ENCODE measurements at places on chromosomes 7 and 10. TPM values are rescaled to one million over a fixed set of nuclear protein-coding genes. Genes with fewer than 3 reads are reported as not detected.

DNA sequence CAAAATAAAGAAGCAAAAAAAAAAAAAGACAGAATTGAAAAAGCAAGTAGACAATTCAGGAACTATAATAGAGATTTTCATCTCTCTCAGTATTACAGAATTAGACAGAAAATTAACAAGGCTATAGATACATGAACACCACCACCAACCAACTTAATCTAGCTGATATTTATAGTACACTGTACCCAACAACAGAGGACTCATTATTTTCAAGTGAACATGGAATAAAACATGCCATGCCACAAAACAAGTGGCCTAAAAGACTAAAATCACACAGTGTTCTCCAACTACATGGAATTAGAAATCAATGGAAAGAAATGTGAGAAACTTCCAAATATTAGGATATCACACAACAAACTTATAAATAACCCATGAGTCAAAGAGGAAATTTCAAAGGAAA lies 9.1 kb downstream of the TMEM168 start:
- DNase-seq, result no peak

GRCh38 chr7:65972976-65973375 lies 9.0 kb downstream of the GUSB start:
- no peak for DNase-seq

GRCh38 chr7:157490465-157490912 lies 153.7 kb downstream of the DNAJB6 start:
- no peak for DNase-seq

Gene LMOD2
- not detected for total RNA-seq

GRCh38 chr10:95756041-95756761 lies at the start of gene ENTPD1:
TSS of gene ENTPD1 (plus strand) at chr10:95756163. CDS start at chr10:95756240, 77 bp downstream.
- DNase-seq, result peak; percentile 66

- DNase-seq, result no peak
Observed at GRCh38 chr10:70564113-70564725, 38.3 kb downstream of the PRF1 start.

Gene APBB1IP
- not detected for total RNA-seq

GRCh38 chr7:105677817-105678573 lies 96.7 kb upstream of the EFCAB10 start:
- no peak for DNase-seq

GRCh38 chr10:103849880-103850571 lies 5.3 kb downstream of the SH3PXD2A start:
- DNase-seq, result peak; percentile 75

Gene CCDC3
- 1.2 TPM for total RNA-seq

GRCh38 chr10:68237173-68237572 lies 5.3 kb upstream of the ATOH7 start:
- DNase-seq, result no peak

- DNase-seq, result no peak
Observed at GRCh38 chr10:117929327-117930067, 117.2 kb downstream of the RAB11FIP2 start.

GRCh38 chr10:19071946-19072345 lies 23.3 kb downstream of the MALRD1 start:
- no peak for DNase-seq

Gene CREB5
- 13.8 TPM for total RNA-seq

Gene DNTT
- total RNA-seq, result not detected

DNA sequence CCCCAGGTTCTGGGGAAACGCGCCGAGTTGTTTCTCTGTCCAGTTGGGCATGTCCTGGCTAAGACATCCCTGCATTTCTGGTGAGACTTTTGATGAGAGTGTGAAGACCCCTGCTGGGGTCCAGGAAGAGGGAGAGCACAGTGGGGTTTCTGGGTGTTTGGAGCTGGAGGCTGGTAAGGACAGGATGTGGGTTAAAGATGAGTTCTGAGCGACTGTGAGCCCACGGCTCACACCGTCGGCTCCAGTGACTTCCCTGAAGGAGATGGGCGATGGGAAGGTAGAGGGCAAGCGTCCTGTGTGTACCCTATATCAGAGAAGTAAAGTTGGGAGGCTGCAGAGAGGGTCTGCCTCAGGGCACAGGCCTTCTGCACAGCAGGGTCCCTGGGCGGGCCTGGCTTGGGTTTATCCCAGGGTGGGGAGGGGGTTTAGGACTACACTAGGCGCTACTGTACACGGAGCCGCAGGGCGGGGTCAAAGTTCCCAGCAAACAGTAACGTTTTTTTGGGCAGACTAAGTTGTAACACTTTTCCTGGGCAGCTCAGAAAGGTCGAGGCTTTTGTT lies 3.6 kb downstream of the EMX2 start:
- DNase-seq, result no peak

DNA sequence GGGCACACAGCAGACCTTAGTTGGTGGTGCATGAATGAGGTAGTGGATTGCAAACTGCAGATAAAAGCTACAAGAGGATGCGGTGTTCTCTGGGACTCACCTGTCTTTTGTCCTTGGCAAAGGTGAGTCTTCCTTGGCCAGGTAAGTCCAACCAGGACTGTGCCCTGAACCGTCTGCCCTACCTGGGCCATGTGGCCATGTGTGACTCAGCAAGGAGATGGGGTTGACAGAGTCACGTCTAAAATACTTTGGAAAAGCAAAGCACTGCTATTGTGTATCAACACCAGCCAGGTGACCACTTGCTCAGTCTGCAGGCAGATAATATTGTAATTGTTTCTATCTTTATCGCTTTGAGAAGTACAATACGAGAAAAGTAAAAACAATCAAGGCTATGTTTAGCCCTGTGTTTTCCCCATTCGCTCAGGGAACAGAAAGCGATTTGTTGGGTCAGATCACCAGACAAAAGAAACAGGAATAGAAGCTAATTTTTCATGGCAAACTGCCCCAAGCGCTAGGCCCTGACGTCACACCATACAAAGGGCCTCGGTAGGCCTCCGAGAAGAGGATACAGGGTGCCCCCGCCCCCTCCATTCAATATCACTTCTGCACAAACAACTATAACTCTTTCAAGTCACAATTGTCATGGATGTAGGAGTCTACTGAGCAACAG lies 57.3 kb downstream of the FAM53B start:
- DNase-seq, result peak; percentile 97

Measured in endothelial cell of umbilical vein (primary cell).